CD4-positive, alpha-beta T cell treated with Interleukin-4 for 1 hour (primary cell): ENCODE measurements at places on chromosomes 4 and X.

DNA sequence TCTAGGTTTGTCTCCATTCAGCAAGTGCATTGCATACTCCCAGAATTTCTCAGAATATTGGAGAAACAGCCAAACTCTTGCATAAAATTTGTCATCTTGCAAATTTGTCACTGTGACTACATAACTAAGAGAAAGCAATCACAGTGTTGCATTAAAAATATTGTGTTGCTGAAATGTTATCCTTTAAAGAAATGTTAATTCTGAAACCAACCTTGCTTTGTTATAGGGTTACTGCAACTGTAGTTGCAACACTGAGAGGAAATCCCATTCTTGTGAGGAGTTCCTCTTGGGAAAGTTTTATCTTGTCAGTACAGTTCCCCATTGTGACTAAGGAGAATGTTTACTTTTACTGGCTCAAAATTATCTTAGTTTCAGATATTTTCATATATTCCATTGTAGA is 20.9 kb downstream of the CYBB start:
- no peak for DNase-seq

GRCh38 chr4:2907706-2908293 is 55.4 kb downstream of the NOP14 start:
- DNase-seq: no peak

DNA sequence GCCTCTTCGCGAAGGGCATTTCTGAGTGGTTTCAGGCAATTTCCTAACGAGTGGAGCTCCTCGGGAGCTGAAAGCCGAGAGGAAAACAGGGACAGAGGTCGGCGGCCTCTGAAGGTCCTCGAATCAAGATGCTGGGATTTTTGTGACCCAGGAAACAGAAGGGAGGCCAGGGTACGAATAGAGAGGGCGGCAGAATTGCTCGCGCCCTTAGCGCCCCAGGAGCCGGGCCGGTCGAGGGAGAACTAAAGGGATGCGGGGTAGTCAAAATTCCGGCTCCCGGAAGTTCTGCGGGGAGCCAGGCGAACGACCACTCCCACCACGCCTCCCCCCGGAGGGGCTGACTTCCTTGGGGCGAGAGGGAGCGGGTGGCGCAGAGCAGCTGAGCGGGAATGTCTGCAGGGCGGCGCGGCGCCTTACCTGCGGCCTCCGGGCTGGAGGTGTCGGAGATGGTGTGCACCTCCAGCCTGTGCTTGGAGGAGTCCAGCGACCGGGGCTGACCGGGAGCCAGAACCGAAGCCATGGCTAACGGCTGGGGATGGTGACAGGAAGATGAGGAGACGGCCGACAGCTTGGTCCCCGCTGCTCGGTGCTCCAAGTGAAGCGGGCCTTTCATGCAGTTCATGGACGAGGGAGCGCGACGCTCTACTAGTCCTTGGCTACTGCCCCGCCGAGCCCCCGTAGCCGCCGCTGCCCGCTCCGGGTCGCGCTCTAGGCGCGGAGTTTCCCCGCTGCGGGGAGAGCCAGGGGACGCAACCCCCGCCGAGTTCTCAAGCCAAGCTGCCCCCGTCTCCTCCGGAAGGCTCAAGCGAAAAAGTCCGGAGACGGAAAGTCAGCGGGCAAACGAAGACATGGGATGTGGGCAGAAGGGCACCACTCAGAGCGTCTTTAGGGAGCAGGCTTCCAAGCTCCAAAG is 782 bp downstream of the PITX2 start:
- DNase-seq: no peak

DNA sequence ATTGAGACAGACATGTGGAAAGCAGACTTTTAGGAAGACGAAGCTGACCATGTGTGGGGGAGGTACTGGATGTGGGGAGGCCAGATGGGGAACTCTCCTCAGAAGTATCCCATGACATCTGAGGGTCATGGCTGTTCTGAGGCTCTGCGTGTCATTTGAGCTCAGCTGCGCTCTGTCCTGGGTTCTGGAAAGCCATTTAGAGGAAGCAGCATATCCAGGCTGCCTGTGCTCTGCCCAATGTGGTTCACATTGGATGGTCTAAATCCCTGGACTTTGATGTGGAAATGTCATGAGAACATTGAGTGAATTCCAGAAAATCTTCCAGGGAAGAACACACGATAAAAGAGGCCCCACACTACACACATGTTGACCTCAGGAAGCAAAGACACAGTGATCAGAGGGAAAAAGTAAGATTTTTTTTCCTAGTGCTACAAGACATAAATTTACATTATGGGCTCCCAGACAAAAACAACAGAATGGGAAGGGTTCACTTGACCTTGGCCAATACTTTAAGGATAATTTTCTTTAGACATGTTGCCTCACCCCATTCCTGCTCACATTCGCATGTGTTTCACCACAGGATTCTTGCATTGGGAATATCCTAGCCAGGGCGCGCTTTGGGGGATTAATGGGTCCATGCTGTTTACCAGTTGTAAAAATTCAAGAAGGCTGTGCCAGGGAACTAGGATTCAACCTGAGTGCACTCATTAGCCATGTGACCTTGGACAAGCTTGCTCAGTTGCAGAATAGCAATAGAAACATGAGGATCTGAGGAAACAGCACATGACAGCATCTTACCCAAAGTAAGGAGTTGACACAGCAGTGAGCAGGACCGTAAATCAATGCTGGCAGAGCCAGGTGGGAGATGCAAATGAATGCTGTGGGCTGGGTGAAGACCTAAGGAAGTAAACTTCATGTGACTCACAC is 73.2 kb upstream of the C1QTNF7 start:
- DNase-seq: no peak

DNA sequence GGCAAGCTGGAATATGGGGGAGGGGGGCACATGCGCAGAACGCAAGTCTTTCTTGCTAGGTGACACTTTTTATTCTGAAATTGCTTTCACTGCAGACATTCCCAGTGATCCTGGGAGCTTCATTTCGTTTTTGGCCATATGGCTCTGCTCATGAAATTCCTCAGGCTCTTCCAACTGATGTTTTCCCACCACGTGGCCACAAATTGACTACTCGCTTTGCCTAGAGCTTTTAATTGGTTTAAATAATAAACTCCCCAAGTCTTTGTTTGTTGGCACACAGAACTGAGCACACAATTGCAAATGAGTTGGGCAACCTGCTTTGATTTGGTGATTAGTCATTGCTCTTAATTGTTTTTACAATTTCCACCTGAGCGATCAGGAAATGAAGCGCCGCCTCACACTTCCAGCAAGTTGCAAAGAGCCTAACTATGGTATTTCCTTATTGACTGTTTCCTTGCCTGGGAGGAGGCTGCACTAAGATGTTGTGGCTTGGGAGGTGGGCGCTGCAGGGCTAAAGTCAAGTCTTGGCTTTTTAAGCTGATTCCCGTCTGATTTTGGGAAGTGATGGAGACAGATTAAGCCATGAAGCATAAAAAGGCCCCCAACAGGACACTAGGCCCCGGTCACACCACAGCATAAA is 282.5 kb downstream of the ZIC3 start:
- no peak for DNase-seq

DNA sequence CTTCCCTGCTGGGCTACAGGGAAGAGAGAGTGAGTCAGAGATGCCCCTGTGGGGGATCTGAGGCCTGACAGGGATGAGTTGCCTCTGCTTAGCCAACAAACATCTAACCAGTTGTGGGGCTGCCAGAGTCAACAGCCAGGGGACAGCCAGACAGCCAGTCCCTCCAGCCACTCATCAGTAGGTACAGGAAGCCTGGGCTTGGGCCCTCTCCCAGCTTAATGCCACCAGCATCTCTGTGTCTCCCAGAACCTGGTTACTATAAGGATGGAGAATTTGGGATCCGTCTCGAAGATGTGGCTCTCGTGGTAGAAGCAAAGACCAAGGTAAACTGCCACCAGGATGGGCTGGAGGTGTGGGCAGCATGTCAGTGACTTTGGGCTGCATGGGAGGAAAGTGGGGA is 17.3 kb upstream of the SASH3 start:
- no peak for DNase-seq

GRCh38 chr4:97367878-97368277 is 775.4 kb downstream of the STPG2 start:
- no peak for DNase-seq

- DNase-seq: no peak
Measured at GRCh38 chr4:141497627-141498026, 138.8 kb upstream of the IL15 start.

- no peak for DNase-seq
Measured at GRCh38 chr4:110231869-110232268, 33.5 kb upstream of the ELOVL6 start.

DNA sequence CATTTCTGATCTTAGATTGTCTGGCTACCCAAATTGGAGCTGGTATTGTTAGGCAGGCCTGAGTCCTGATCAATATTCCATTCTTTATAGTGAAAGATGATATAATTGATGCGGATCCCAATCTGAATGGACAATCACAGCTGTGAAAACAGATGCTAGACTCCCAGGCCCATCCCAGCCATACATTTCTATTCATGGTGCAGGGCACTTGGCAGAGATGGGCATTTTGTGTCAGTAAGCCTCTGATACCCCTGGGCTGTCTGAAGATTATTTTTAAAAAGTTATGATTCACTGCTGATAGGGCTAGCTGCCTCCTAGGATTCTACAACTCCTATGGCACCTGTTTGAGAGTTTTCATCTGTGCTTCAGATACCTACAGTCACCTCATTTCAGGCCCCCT is 61.2 kb upstream of the TSPAN7 start:
- DNase-seq: no peak

DNA sequence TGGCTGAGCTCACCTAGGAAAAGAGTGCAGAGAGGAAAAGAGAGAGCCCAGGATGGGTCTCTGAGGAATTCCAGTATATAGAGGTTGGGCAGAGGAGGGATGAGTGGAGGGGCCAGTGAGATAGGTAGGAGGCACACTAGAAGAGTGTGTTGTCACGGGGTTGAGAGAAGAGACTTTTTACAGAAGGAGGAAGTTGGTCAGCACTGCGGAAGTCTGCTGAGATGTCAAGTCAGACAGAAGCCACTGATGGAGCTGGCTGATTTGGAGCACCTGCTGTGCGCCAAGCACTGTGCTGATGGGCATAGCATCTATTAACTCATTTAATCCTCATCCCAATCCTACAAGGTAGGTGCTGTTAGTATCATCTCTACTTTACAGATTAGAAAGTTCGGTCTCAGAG is 60.4 kb downstream of the EFNB1 start:
- DNase-seq: no peak

- no peak for DNase-seq
Measured at GRCh38 chr4:140293979-140294378, 79.5 kb upstream of the SCOC start.

DNA sequence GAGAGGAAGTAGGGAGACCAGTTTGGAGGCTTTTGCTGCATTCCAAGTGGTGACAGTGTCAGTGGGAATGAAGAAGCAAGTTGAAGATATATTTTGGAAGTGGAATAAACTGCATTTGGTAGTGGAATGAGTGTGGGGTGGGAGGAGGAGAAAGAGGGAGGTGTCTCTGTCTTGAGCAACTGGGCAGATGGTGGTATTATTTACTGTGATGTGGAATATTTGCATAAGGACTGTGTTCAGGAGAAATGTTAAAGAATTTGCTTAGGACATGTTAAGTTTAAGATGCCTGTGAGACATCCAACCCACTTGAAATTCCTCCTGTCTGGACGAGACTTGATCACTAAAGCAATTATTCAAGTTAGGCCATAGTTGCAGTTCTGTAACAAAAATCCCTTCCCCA is 448.9 kb upstream of the AMOT start:
- DNase-seq: no peak

DNA sequence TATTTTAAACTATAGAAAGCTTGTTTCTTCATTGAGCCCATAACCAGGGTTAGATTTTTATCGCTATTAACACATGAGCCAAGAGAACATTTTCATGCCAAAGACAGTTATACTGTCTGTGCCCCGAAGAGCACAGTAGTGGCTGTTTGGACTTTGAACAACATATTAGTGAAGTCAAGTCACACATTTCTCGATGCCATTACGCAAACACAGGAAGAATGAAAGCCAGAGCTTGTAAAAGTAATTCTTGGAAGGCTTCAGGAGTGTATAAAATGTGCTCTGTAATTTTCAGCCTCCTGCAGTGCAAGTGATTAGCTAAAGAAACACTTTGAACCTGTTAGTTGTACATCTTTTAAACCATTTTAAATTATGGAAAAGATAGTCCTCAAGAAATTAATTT is 590.7 kb upstream of the PITX2 start:
- DNase-seq: no peak

GRCh38 chr4:22501715-22502095 is 14.2 kb downstream of the ADGRA3 start:
- no peak for DNase-seq

- DNase-seq: no peak
Measured at GRCh38 chr4:27684610-27685011, 824.0 kb downstream of the STIM2 start.
